ENCODE measurements at places on chromosomes 6 and 20. TPM values are rescaled to one million over a fixed set of nuclear protein-coding genes. Genes with fewer than 3 reads are reported as not detected.

DNA sequence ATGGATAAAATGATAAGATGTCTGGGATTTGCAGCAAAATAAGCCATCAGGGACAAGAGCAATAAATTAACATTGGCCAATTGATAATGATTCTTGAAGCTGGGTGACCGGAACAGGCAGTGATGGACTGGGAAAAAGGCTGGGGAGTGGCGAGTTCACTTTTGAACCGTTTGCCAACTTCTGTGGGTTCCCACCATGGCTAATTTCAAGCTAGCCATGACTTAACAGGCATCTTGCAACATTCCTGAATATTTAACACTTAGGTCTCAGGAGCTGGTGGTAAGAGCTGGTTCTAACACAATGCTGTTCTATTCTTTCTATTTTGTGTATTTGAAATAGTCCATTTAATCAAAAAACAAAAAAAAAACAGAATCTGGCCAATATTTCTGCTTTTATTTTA lies 37.6 kb upstream of the CD83 start:
- DNase-seq = no peak

Gene EYA2
- 2.7 TPM for polyA plus RNA-seq

DNA sequence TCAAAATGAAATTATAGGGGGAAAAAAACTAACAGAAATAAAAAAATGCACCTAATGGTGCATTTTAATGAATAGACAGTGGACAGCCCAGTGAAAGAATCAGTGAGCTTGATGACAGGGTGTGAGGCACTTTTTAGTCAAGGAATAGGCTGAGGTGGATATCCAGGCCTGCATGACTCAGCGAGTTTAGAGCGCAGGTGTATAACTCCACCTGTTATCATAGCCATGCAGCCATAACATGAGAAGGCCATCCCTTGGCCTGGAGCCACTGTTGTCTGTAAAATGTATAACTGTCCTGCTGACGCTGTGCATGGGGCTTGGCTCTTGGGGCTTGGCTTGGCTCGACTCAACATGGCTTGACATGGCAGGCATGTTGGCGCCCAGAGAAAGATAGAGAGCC lies 331.5 kb upstream of the NOX3 start:
- no peak for DNase-seq

- peak; percentile 71 for DNase-seq
Observed at GRCh38 chr6:165850434-165851019, 187.5 kb upstream of the PDE10A start.

DNA sequence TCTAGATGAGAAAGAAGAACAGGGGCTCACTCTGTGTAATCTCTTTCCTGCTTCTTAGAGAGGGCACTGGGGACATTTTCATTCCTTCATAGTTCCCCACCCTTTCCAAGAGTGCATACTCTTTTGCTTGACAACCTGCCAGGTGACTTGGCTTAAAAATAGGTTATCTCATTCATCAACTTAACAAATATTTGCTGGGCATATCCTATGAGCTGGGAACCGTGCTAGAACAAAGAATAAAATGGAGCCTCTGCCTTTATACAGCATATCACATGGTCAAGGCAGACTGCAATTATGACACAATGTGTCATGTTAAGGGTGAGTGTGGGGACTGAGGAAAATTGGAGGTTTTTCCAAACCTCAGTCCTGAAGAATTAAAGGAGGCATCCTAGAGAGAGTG lies 209.8 kb upstream of the FOXA2 start:
- no peak for DNase-seq

Gene EYS
- polyA plus RNA-seq = 0.02 TPM

DNA sequence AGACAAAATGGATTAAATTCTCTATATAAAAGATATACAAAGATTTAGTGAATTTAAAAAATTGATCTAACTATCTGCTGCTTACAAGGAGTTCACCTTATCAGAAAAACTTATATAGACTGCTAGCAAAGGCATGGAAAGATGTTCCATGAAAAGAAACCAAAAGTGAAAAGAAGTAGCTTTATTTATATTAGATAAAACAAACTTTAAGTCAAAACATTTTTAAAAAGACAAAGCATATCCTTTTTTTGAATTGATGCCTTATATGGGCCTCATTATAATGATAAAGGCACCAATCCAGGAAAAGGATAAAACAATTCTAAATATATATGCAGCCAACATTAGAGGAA lies 334.2 kb downstream of the MEI4 start:
- no peak for DNase-seq

Gene C20orf202
- 0.27 TPM for polyA plus RNA-seq

- no peak for DNase-seq
Observed at GRCh38 chr20:49385465-49385864, 97.0 kb downstream of the KCNB1 start.

DNA sequence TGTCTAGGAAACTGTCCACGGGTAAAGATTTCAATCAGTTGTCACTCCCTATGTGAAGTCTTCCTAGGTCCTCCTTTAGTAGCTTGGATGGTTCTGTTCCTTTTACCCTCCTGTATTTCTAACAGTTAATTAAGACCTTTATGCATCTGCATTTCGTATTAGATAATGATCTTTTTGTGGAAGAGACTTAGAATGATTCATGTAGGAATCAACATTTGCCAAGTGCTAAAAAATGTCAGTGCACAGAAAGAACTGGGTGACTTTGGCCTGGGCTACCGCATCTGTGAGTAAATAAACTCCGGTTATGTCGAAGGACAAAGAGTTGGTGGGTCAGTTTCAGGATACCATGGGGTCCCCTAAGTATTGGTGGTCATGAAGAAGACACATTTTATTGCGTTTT lies 918.0 kb downstream of the TFAP2A start:
- no peak for DNase-seq

Gene TGM3
- polyA plus RNA-seq = 0.05 TPM

DNA sequence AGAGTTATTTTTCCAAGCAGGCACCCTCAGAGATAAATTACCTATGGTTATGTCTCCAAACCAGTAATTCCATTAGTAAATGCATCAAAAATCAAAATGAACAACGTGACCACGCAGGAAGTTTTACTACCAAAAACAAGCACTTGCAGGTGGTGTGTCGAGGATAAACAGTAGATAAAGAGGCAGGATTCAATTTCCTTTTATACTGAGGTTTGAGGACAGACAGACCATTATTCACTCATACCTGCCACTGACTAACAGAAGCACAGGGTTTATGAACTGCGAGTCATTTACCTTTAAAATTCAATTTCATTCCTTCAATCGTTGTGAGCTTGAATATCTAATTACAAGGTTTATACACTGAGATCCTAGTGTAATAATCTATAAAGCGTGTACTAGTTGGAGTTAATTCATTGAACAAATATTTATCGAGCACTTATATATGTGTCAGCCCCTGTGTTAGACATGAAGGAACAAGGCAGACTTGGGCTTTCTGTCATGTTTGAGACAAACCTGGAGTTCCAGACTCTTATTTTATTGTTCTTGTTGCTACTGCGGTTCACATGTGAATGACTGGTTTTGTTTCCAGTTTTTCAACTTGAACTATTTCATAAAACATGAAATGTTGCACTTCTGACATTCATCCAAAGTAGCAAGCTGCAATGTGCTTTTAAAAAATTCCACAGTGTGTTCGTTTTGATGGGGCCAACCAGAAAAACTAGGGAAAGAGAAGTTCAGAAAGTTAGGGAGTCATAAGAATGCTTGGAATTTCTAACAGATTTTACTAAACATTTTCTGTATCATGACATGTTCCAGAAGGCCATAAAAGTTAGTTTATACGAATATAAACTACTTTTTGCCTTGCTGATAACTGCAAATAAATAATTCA lies 205.6 kb downstream of the UST start:
- no peak for DNase-seq

Data from right cardiac atrium (tissue), 5 donors.